ENCODE measurements at places on chromosomes 3 and 15.

DNA sequence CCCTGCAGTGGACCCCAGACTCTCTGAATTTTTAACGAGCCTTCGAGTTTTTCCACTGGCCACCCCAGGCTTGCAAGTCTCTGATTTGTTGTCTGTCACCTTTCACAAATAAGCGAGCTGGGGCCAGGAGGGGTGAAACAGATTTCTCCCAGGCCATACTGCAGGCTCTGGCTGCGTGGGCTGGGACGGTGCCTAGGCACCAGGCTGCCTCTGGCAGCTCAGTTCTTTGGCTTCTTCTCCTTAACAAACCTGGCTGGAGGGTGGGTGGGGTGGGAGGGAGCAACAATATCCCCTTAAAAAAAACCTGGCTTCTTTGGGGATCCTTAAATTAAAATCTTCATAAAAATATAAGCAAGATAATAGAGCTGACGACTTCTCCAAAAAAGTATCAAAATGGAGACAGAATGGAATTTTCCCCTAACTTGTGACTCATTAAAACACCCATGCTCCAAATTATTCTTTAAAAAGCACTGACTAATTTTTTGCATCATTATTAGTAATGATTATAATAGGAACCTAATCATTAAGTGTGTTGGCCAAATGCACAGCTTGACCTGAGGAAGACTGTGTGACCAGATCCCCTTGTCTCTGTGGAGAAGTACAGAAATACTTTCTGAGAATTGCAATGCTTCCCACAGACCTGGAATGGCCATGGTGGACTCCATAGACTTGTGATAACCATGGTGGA lies 84.1 kb downstream of the SNRK start:
- no peak for DNase-seq

- DNase-seq: no peak
Measured at GRCh38 chr15:64749999-64750657, 25.3 kb downstream of the RBPMS2 start.

GRCh38 chr15:66774001-66774814 lies 72.2 kb downstream of the SMAD6 start:
- DNase-seq: peak; percentile 60

DNA sequence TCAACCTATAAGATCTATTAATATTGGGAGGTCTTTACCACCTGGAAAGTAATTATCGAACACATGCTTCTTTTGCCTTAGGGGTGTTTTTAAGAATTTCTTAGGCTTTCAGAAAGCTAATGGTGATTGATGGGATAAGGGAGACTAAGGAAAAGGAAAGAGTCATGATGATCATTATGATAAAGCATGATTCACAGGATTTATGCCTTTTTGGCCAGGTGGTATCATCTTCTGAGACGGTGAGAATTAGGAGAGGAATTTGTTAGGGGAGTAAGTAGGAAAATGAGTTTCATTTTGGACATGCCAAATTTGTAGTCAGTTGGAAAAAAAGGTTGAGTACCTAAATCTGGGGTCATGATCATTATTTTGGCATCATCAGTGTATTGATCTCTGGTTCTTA lies 8.9 kb downstream of the ARMC8 start:
- no peak for DNase-seq

DNA sequence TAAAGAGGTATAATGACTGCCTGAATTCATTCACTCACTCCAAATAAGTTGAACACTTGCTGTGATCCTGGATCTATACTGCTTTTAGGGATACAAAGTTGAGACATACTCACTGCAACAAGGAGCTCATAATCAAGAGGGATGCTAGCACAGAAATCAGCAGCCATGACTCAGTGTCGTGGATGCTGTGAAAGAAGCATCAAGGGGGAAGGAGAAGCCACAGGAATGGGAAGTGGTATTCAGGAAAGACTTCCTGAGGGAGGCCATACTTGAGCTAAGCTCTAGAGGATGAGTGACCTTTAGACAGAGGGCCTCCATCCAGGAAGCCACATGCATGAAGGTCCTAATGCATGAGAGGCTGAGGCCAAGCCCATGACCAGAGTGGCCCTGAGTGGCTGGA lies 245.7 kb upstream of the RORA start:
- DNase-seq: no peak

DNA sequence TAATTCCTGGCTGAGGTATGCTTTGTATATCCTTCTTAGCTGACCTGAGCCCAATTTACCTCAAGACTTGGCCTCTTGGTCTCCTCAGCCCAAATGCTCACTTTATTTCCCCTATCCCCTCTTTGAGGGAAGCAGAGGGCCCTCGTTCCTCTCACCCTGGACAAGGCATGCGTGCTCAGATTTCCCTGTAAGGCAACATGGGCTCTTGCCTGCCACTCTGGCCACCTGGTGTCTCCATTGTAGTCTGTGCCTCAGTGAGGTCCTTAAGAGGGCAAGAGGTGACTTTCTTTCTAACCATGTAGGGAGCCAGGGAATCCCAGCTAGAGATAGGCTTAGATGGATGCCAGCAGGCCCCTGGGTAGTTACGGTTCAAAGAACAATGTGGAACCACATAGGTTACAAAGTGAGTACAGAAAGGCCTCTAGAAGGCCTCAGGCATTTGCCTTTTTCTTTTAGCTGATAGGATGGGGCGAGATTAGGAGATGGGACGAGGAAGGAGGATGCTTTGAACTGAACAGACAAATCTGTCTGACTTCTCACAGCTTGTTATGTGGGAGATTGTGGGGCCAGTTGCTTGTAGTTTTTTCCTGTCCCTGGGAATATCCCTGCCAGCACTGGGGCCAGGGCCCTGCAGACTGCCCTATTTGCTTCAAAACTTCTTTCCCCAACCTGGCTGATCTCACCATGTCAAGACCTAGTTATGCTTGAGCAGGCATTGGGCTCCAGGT lies 1.1 kb upstream of the INTS14 start:
- DNase-seq: no peak

GRCh38 chr3:192940129-192940528 lies 22.5 kb upstream of the MB21D2 start:
- DNase-seq: no peak

Data from thymus (tissue), 14 donors.